Small intestine (tissue), 16 donors: ENCODE measurements at places on chromosomes 6 and 20. TPM values are rescaled to one million over a fixed set of nuclear protein-coding genes. Genes with fewer than 3 reads are reported as not detected.

DNA sequence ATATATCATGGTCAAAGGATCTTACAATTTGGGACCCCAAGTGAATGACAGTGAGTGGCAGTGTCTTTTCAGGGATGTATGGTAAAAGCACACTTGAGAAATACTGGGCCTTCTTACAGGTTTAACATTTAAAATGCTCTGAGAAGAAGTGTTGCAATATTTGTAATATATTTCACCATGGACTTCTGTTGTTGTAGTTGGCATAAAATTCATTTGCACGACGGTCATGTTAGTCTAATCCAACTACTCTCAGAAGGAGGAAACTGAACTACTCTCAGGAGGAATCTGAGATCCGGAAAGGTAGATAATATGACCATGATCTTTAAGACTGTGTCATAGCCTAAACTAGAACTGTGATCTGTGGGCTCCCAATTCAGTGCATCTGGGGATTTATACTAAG is 700.1 kb downstream of the HDGFL1 start:
- H3K4me1 ChIP-seq, result no peaks in the 10 kb centered on the region
- DNase-seq, result no peak
- H3K36me3 ChIP-seq, result no peaks in the 10 kb centered on the region
- H3K4me3 ChIP-seq, result no peak overlapping the region

DNA sequence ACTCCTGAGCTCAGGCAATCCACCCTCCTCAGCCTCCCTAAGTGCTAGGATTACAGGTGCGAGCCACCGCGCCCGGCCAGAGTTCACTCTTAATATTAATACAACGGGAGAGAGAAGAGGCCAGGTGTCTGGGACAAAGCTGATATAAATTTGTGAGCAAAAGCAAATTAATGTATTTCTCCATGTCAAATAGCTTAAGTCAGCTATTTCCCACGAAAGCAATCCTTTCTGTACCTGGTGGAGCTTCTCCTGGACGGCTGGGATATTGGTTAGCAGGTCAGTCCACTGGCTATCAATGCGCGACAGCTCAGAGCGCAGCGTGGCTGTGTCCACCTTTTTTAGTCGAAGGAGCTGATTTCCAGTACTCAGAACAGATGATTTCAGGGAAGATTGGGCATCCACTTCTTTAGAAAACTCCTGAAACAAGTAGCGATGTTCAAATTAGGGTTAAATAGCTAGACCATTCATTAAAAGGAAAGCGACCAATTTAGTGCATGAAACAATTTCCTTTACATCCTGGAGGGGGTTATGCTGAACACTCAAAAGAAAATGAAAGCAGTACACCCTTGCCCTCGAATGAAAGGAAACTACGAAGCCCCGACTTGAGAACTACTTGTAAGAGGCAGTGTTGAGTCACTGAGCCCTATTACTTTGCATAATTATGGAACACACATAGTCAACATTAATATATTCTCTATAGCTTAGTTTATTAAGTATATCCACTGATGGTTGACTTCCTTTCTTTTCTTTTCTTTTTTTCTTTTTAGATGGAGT is 403.4 kb downstream of the SYNE1 start:
- peaks cover 16% of the 10 kb centered on the region for H3K36me3 ChIP-seq
- H3K4me1 ChIP-seq, result no peaks in the 10 kb centered on the region
- H3K4me3 ChIP-seq, result no peak overlapping the region
- DNase-seq, result no peak
- H3K27ac ChIP-seq, result no peak overlapping the region

DNA sequence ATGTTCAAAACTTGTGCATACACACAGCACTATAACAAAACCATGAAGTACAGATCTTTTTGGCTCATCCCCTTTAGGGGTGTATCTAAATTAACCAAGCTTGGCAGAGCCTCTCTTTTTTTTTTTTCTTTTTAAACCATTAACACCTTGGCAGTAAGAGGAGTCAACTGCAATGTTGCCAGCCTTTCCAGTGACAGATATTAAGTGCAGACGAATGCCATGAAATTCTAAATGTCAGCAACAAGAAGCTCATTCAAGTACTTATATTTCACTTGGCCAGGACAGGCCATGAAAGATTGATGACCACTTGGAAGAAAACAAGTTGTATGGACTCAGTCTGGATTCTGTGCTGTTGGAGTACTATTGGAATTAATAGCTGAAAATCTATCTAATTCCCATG is 49.8 kb downstream of the SLC17A5 start:
- DNase-seq, result no peak
- H3K4me1 ChIP-seq, result no peaks in the 10 kb centered on the region
- no peak overlapping the region for H3K4me3 ChIP-seq
- H3K36me3 ChIP-seq, result peaks cover 5% of the 10 kb centered on the region

- H3K36me3 ChIP-seq, result no peaks in the 10 kb centered on the region
- H3K27me3 ChIP-seq, result no peaks in the 10 kb centered on the region
- H3K4me3 ChIP-seq, result no peak overlapping the region
- DNase-seq, result no peak
- H3K4me1 ChIP-seq, result no peaks in the 10 kb centered on the region
- H3K27ac ChIP-seq, result no peak overlapping the region
These were observed 227.7 kb downstream of the MYLK4 start for GRCh38 chr6:2523061-2523460.

DNA sequence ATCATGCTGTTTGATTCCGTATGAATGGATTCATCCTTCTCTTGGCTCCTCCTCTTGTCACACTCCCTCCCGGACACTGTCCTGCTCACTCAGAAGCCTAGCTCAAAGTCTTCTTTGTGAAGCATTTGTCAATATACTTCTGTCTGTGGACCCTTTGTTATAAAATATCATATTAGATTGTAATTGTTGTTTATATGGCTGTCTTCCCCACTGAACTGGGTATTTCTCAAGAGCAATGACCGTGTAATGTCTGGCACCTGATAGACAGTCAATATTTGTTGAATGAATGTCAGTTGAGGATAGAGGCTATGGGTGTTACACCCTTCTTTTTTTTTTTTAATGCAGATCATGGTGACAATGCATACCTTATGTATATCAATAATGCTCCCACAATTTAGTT is 335.3 kb downstream of the SOX4 start:
- H3K4me1 ChIP-seq, result no peaks in the 10 kb centered on the region
- peak; percentile 43 for DNase-seq
- H3K36me3 ChIP-seq, result no peaks in the 10 kb centered on the region
- H3K27me3 ChIP-seq, result no peaks in the 10 kb centered on the region
- H3K4me3 ChIP-seq, result no peak overlapping the region

GRCh38 chr6:30100585-30101443 is 12.1 kb downstream of the TRIM31 start:
- no peaks in the 10 kb centered on the region for H3K36me3 ChIP-seq
- H3K4me3 ChIP-seq, result no peak overlapping the region
- H3K4me1 ChIP-seq, result peaks cover 14% of the 10 kb centered on the region
- no peaks in the 10 kb centered on the region for H3K27me3 ChIP-seq
- peak overlapping the region; percentile 64 for H3K27ac ChIP-seq

DNA sequence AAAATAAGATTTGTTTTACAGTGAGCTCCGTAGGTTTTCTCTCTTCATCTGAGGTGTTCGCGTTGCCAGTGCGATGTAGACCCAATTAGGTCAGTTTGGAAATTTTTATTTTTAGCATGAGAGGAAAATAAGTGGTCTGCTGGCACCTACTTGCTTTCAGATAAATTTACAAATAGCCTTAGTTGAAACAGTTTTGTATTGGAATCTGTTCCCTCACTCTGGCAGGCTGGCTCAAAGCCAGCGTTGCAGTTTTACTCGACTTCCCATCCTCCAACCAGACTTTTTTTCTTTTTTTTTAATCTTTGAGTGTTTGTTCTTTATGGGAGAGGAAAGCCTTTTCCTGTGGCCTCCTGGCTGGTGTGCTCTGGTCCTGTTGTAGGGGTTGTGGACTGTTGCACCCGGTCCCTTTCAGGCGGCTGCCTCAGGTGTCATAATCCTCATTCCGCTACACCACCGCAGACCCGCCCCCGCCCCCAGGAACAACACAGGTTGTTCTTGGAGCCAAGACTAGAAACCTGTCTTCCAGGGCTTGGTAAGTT is 46.7 kb downstream of the TIAM2 start:
- no peak overlapping the region for H3K27ac ChIP-seq
- no peaks in the 10 kb centered on the region for H3K4me1 ChIP-seq
- no peaks in the 10 kb centered on the region for H3K36me3 ChIP-seq
- H3K27me3 ChIP-seq, result no peaks in the 10 kb centered on the region
- H3K4me3 ChIP-seq, result no peak overlapping the region
- DNase-seq, result no peak

GRCh38 chr6:348860-349396 is 42.6 kb upstream of the IRF4 start:
- H3K36me3 ChIP-seq, result peaks cover 29% of the 10 kb centered on the region
- no peak overlapping the region for H3K4me3 ChIP-seq
- no peak for DNase-seq
- H3K27me3 ChIP-seq, result no peaks in the 10 kb centered on the region

GRCh38 chr20:63972312-63973159 is 2.8 kb upstream of the ZNF512B start:
- no peaks in the 10 kb centered on the region for H3K36me3 ChIP-seq
- H3K4me1 ChIP-seq, result no peaks in the 10 kb centered on the region
- no peak overlapping the region for H3K27ac ChIP-seq
- H3K4me3 ChIP-seq, result no peak overlapping the region
- DNase-seq, result no peak
- H3K27me3 ChIP-seq, result no peaks in the 10 kb centered on the region

GRCh38 chr6:169235286-169235685 is 18.4 kb downstream of the THBS2 start:
- H3K4me1 ChIP-seq, result no peaks in the 10 kb centered on the region
- H3K27me3 ChIP-seq, result no peaks in the 10 kb centered on the region
- peaks cover 2% of the 10 kb centered on the region for H3K36me3 ChIP-seq
- H3K27ac ChIP-seq, result no peak overlapping the region
- no peak overlapping the region for H3K4me3 ChIP-seq
- no peak for DNase-seq

- no peak overlapping the region for H3K4me3 ChIP-seq
- no peaks in the 10 kb centered on the region for H3K27me3 ChIP-seq
- no peaks in the 10 kb centered on the region for H3K4me1 ChIP-seq
- no peak for DNase-seq
These were observed 1.6 kb downstream of the SLC22A7 start for GRCh38 chr6:43299338-43300293.

- H3K4me1 ChIP-seq, result no peaks in the 10 kb centered on the region
- H3K4me3 ChIP-seq, result no peak overlapping the region
- DNase-seq, result no peak
These were observed 31.1 kb downstream of the SERPINB6 start for GRCh38 chr6:2940010-2940850.

- H3K36me3 ChIP-seq, result peaks cover 4% of the 10 kb centered on the region
- no peak for DNase-seq
- peaks cover 4% of the 10 kb centered on the region for H3K4me1 ChIP-seq
- no peak overlapping the region for H3K4me3 ChIP-seq
- H3K27me3 ChIP-seq, result no peaks in the 10 kb centered on the region
- no peak overlapping the region for H3K27ac ChIP-seq
These were observed 17.3 kb upstream of the WFDC2 start for GRCh38 chr20:45452238-45452637.

GRCh38 chr6:42250274-42250931 is 32.7 kb upstream of the MRPS10 start:
- H3K27ac ChIP-seq, result no peak overlapping the region
- no peak overlapping the region for H3K4me3 ChIP-seq
- no peak for DNase-seq
- peaks cover 16% of the 10 kb centered on the region for H3K4me1 ChIP-seq

DNA sequence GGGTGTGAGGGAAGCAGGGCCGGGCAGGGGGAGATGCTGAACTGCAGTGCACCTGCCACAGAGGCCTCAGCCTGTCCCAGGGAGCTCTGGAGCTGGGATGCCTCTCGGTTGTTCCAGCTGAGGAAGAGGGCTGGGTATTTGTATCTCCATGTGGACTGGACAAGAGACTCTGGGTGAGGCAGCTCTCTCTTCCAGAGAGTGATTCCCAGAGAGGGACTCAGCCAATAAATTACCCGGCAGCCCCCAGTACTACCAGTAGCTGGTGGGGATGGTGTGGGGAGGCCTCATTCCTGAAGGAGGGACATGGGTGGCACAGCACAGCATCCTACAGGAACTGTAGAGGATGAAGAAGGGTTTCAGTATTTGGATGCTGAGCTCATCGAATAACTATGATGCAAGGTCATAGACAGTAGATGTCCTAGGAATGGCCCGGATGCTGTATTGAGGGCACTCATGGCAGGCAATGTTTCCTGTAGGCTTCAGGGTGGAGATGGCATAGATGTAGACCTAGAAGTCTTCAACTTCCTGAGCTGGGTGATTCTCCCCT is 1.4 kb downstream of the FGD2 start:
- H3K4me1 ChIP-seq, result peaks cover 4% of the 10 kb centered on the region
- H3K27me3 ChIP-seq, result no peaks in the 10 kb centered on the region
- H3K4me3 ChIP-seq, result peak overlapping the region; percentile 22
- DNase-seq, result no peak

- H3K4me3 ChIP-seq, result no peak overlapping the region
- no peak for DNase-seq
- H3K27me3 ChIP-seq, result no peaks in the 10 kb centered on the region
- H3K4me1 ChIP-seq, result peaks cover 4% of the 10 kb centered on the region
- H3K27ac ChIP-seq, result no peak overlapping the region
These were observed 179.2 kb downstream of the TMEM242 start for GRCh38 chr6:157143890-157144798.

DNA sequence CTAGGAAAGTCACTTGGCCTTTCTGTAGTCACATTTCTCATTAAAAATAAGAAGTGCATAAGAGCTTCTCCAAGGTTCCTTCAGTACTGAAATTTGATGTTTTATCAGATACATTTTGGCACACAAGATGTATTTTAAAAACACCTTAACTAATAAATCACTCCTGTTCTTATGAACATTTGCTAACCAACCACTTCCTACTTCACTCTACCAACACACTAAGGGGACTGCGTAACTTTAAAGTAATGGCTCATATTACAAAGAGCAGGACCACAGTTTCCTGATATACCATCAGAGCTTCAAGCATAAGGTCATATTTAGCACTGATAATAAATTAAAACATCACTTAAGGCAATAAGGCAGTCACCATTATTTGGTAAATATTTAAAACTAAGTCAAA is 104.4 kb downstream of the RALGAPA2 start:
- DNase-seq, result no peak
- no peaks in the 10 kb centered on the region for H3K4me1 ChIP-seq
- no peak overlapping the region for H3K27ac ChIP-seq
- H3K36me3 ChIP-seq, result peaks cover 7% of the 10 kb centered on the region

GRCh38 chr20:5737966-5738365 is 12.2 kb upstream of the SHLD1 start:
- H3K27ac ChIP-seq, result peak overlapping the region; percentile 31
- H3K27me3 ChIP-seq, result no peaks in the 10 kb centered on the region
- no peak for DNase-seq
- H3K36me3 ChIP-seq, result no peaks in the 10 kb centered on the region
- H3K4me3 ChIP-seq, result no peak overlapping the region
- peaks cover 13% of the 10 kb centered on the region for H3K4me1 ChIP-seq

Gene PAQR8
- polyA plus RNA-seq, result 14.1 TPM

Gene DCBLD1
- polyA plus RNA-seq, result 4.9 TPM

Gene MOXD1
- polyA plus RNA-seq, result 5.3 TPM

Gene HLA-DQB2
- polyA plus RNA-seq, result 2.7 TPM
